ENCODE measurements at places on chromosomes 3 and 15.

- DNase-seq, result no peak
Measured at GRCh38 chr15:63891079-63891767, 57.5 kb upstream of the HERC1 start.

GRCh38 chr3:11306817-11307589, 34.8 kb downstream of the ATG7 start:
- DNase-seq, result no peak

GRCh38 chr15:99212406-99212805, 37.0 kb downstream of the TTC23 start:
- DNase-seq, result no peak

DNA sequence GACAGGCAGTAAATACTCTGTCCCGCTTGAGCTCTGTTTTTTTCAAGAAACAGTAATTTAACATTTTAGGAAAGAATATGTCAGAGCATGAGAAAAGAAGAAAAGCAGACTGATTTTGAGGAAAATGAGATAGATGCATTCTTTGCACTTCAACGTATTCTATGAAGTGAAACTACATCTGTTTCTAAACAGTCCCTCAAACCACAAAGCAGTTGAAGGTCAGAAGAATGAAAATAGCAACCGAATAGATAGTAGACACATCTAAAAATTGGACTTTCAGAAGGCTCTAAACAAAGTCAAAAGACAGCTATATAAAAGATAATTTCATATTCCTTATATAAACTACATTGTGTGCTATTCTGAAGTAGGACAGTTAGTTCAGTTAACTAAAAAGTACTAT, 172.6 kb upstream of the LRRC3B start:
- no peak for DNase-seq

- DNase-seq, result no peak
Measured at GRCh38 chr3:153129866-153130265, 32.2 kb upstream of the RAP2B start.

GRCh38 chr3:100540791-100541334, 48.4 kb downstream of the TMEM45A start:
- no peak for DNase-seq

GRCh38 chr15:101358895-101359294, 63.8 kb upstream of the SNRPA1 start:
- no peak for DNase-seq

GRCh38 chr3:45210308-45211041, 15.6 kb downstream of the TMEM158 start:
- DNase-seq, result no peak

GRCh38 chr15:78002996-78003395, 74.5 kb downstream of the TBC1D2B start:
- DNase-seq, result no peak
